ENCODE measurements at places on chromosomes 16 and 17.
A peak's percentile ranks its signal among the peaks of the same experiment; 100 is the strongest.

- DNase-seq: no peak
Observed at GRCh38 chr17:3572231-3572630, 14.6 kb upstream of the TRPV3 start.

- no peak for DNase-seq
Observed at GRCh38 chr16:733382-734207, 6.7 kb downstream of the HAGHL start.

GRCh38 chr17:77352441-77352840 is 211.7 kb downstream of the SEC14L1 start:
- DNase-seq: no peak

DNA sequence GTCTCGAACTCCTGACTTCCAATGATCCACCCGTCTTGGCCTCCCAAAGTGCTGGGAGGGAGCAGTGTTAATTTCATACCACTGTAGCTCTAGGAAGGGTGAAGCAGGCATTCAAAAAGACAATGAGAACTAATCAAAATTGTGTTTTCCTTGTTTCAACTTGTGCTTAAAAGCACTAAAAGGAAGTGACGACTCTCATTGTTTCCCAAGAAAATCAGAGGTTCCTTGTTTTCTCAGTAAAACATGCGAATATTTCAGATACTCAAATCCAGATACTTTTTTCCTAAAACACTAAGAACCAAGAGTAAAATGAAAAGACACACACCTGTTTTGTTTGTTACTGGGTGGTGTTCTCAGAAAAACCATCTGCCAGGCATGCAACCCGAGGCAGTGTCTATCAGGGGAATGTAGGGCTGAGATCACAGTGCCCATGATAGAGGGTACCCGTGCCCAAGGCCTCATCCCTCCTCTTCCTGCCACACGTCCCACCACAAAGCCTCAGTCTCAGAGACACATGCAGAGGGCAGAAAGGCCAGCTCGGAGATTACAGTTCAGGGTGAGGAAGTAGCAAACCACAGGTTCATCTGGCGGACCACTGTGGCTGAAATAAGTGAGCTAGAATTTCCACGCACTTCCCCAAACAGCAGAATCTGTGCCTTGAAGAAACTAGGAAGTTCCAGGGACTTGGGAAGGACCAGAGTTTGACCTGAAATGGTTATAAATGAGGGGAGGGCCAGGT is 33.7 kb downstream of the GINS3 start:
- no peak for DNase-seq

- DNase-seq: no peak
Observed at GRCh38 chr17:82609655-82610054, 38.6 kb downstream of the WDR45B start.

DNA sequence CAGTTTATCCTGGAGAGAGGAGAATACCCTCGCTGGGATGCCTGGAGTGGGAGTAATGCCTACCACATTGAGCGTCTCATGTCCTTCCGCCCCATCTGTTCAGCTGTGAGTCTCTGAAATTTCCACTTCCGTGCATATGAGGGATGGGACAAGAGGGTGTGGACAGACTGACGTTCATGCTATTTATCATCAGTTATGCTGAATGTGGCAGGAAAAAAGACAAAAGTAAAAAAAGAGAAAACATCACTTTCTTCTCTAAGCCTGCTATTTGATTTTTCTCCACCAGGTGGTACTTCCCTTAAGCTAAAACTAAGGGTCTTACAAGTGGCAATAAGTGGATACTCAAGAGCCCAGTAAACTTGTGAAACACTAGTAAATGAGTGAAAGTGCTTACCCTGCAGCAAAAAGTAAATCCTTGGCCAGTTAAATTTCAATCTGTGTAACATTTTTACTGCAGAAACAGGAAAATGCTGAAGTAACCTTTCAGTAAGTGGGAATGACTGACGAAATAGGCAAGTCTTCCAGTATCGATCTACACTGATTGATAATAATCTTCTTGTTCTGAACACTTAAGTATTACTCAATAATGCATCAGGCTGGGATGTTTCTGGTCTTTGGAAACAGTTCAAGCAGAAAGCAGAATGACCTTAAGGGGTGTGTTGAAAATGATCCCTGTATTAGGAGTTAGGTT is 5.6 kb downstream of the CRYBA1 start:
- DNase-seq: no peak

- DNase-seq: no peak
Observed at GRCh38 chr17:18850679-18851078, 7.3 kb upstream of the PRPSAP2 start.

DNA sequence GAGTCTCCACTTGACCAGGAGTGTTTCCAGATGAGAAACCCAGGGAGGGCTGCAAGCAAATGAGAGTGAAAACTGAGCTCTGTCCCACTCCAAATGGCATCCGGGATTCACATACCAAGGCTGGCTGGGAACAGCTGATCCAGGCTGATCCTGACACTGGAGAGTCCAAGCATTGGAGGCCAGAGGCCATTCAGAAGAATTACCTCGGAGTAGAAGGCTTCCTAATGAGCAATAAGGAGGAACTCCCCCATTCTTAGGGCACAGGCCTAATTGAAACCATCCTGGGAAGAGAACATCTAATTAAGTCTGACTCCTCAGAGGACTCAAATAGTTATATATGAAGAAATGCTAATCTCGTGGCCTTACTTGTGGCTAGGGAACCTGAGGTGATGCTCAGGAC is 142.8 kb downstream of the PRKCA start:
- no peak for DNase-seq

GRCh38 chr17:82229698-82230608 is 1.1 kb downstream of the SLC16A3 start:
- no peak for DNase-seq

- DNase-seq: no peak
Observed at GRCh38 chr17:40500709-40501108, 714 bp downstream of the TNS4 start.

GRCh38 chr17:81556175-81556691 is 4.1 kb upstream of the FAAP100 start:
- no peak for DNase-seq

- no peak for DNase-seq
Observed at GRCh38 chr17:37059493-37059892, 110.7 kb downstream of the AATF start.

DNA sequence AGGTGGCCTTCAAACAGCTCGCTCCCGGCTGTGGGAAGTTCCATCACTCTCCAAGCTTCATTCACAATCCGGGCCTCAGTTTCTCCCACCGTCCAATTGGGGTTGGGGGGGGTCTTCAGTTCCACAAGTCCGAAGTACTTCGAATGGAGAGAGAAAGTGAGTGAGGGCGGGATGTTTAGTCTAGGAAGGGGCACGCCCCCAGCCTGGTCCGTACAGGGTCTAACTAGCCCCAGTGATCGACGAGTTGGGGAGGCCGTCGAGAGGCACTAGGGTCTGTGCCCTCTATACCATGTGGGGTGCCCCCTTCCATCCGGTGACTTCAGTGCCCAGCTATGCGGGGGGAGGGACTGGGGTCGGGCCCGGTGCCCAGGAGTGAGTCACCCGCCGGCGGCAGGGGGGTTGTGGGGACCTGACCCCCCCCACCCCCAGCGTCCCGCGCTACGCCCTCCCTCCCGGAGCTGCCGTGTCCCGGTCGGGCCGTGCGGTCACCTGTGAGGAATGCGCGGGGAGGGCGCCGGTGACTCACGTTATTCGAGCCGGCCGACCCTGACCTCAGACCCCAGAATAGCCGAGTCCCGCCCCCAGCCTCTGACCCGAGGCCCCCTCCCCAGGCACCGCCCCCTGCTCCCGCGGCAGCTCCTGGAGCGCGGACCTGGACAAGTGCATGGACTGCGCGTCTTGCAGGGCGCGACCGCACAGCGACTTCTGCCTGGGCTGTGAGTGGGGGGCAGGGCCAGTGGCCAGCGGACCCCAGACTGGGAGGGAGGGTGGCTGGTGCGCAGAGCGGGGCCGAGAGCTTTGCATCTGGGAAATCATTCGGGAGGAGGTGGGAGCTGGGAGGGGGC is 658 bp downstream of the TNFRSF12A start:
- peak; percentile 34 for DNase-seq

GRCh38 chr17:39916918-39917317 is 1.5 kb downstream of the GSDMB start:
- no peak for DNase-seq

GRCh38 chr16:89870440-89870839 is 3.0 kb upstream of the TCF25 start:
- DNase-seq: no peak

- no peak for DNase-seq
Observed at GRCh38 chr17:82977606-82978005, 101.8 kb upstream of the METRNL start.

All from activated CD4-positive, CD25-positive, alpha-beta regulatory T cell (primary cell).